ENCODE measurements at places on chromosomes 4 and X.

DNA sequence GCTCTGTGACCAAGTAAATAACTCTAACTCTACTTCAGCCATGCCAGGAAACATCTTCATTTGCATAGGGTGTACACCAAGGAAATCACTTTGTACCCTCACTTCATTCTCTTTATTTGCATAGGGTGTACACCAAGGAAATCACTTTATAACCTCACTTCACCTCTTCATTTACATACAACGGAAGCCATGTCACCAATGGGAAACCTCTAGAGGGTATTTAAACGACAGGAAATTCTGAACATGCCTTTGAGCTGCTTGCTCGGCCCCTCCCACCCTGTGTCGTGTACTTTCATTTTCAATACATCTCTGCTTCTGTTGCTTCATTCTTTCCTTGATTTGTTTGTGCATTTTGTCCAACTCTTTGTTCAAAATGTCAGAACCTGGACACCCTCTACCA is 848.1 kb upstream of the FRG1 start:
- H3K36me3 ChIP-seq = no peaks in the 10 kb centered on the region
- H3K4me3 ChIP-seq = no peak overlapping the region
- no peak for DNase-seq

GRCh38 chrX:72046447-72046846 is 85.3 kb downstream of the RTL5 start:
- peaks cover 10% of the 10 kb centered on the region for H3K4me1 ChIP-seq
- no peaks in the 10 kb centered on the region for H3K36me3 ChIP-seq
- no peak for DNase-seq
- H3K27ac ChIP-seq = peak overlapping the region; percentile 11
- no peaks in the 10 kb centered on the region for H3K27me3 ChIP-seq

DNA sequence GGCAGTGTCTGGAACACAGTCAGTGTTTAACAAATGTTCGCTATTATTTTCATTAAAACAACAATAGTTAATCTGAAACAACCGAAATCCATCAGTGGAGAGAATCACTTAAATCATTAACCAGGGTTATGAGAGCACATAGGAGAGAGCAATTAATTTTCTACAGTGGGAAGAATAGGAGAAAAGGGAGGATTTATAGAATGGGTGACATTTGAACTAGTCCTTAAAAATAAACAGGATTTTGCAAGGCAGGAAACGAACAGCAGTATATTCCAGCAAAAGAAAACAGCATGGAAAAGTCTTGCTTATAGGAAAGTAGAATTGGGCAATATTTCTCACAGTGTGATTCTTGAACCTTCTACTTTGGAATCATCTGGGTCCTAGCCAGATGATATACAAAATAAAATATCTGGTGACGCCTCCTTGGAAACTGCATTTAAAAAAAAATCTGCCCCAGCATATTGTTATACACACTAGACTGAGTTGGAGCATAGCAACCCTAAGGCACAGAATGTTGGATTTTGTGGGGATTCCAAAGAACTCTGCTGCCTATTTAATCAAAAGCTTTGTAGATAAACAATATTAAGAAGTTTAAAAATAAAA is 56.1 kb downstream of the INTS12 start:
- H3K27ac ChIP-seq = no peak overlapping the region
- no peak overlapping the region for H3K4me3 ChIP-seq
- no peaks in the 10 kb centered on the region for H3K27me3 ChIP-seq

DNA sequence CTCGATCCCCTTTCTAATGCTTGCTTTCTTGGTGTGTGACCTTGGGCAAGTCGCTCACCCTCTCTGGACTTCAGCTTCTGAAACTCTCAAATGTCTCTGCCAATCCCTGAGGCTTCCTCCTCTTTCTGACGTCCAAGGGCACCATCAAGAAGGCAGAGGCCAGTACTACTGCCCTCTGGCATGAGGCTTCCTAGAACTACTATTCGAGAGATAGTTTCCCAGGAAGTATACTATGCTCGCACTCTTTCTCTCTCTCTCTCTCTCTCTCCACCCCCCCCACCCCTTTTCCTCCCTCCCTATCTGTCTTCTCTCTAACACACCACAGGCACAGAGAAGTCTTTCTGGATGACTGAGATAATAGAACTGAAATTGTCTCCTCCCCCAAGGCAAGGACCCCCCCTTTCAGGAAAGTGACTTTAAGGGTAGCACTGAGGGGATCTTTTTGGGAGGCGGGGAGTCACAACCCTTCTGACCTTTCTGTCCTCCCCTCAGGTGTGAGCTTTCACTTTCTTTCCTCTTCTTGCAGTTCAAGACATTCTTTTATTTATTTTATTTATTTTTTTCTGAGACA is 20.0 kb upstream of the BCOR start:
- no peaks in the 10 kb centered on the region for H3K4me1 ChIP-seq
- no peak overlapping the region for H3K27ac ChIP-seq
- H3K27me3 ChIP-seq = no peaks in the 10 kb centered on the region

DNA sequence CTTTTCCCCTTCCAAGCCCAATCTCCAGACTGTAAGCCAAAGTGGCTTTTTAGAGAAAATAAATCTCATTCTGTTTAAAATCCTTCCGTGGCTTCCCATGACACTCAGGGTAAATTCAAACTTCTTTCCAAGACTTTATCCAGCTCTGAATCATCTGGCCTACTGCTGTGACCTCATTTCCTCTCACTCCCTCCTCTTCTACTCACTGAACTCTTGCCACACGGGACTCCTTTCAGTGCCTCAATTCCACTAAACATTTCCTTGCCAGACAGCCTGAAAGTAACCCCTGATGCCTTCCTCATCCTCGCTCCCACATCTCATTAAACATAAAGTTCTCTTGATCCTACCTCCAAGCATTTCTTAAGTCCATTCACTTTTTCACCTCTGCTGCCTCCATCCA is 27.8 kb upstream of the RNF128 start:
- DNase-seq = no peak
- H3K27ac ChIP-seq = no peak overlapping the region
- no peaks in the 10 kb centered on the region for H3K27me3 ChIP-seq
- H3K4me3 ChIP-seq = no peak overlapping the region
- H3K4me1 ChIP-seq = no peaks in the 10 kb centered on the region

GRCh38 chr4:113840861-113841260 is 79.3 kb upstream of the CAMK2D start:
- no peak for DNase-seq
- H3K4me1 ChIP-seq = no peaks in the 10 kb centered on the region
- H3K27ac ChIP-seq = no peak overlapping the region
- no peaks in the 10 kb centered on the region for H3K36me3 ChIP-seq
- no peaks in the 10 kb centered on the region for H3K27me3 ChIP-seq
- no peak overlapping the region for H3K4me3 ChIP-seq

- H3K27me3 ChIP-seq = no peaks in the 10 kb centered on the region
- H3K36me3 ChIP-seq = no peaks in the 10 kb centered on the region
- H3K27ac ChIP-seq = no peak overlapping the region
- H3K4me3 ChIP-seq = no peak overlapping the region
- H3K4me1 ChIP-seq = no peaks in the 10 kb centered on the region
- DNase-seq = no peak
Observed at GRCh38 chr4:138659037-138659811, 356.4 kb upstream of the NOCT start.

GRCh38 chr4:79987401-79987800 is 85.6 kb downstream of the ANTXR2 start:
- no peak for DNase-seq
- H3K27me3 ChIP-seq = no peaks in the 10 kb centered on the region
- no peaks in the 10 kb centered on the region for H3K36me3 ChIP-seq
- H3K27ac ChIP-seq = no peak overlapping the region

GRCh38 chrX:129665916-129666644 is 11.3 kb upstream of the APLN start:
- H3K4me1 ChIP-seq = no peaks in the 10 kb centered on the region
- no peak overlapping the region for H3K27ac ChIP-seq
- H3K4me3 ChIP-seq = no peak overlapping the region
- H3K36me3 ChIP-seq = no peaks in the 10 kb centered on the region
- H3K27me3 ChIP-seq = no peaks in the 10 kb centered on the region
- no peak for DNase-seq

GRCh38 chrX:74340051-74340450 is 36.1 kb downstream of the ZCCHC13 start:
- H3K4me3 ChIP-seq = no peak overlapping the region
- no peaks in the 10 kb centered on the region for H3K4me1 ChIP-seq
- H3K36me3 ChIP-seq = no peaks in the 10 kb centered on the region
- H3K27ac ChIP-seq = no peak overlapping the region

- H3K27ac ChIP-seq = no peak overlapping the region
- no peaks in the 10 kb centered on the region for H3K27me3 ChIP-seq
- DNase-seq = no peak
- no peaks in the 10 kb centered on the region for H3K4me1 ChIP-seq
- no peaks in the 10 kb centered on the region for H3K36me3 ChIP-seq
Observed at GRCh38 chrX:45664727-45665290, 464.1 kb upstream of the DIPK2B start.

DNA sequence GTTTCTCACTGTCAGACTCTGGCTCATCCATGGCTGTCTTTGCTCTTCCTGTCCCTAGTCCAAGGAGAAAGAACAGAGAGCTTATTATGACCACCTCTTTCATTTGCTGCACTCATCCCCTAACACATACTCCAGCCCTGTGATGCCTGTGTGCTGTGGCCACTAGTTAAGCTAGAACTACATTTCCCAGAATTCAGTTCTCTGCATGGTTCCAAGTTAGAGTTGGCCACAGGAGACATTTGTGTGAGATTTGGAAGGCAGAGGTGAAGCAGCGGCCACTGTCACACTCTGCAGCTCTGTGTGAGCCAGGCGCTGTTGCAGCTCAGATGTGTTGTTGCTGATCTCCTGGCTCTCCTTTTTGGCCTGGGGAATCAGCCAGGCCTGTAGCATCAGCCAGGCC is 188.2 kb upstream of the ATP6AP2 start:
- H3K4me3 ChIP-seq = no peak overlapping the region
- H3K27me3 ChIP-seq = no peaks in the 10 kb centered on the region
- no peak for DNase-seq
- H3K4me1 ChIP-seq = no peaks in the 10 kb centered on the region
- H3K27ac ChIP-seq = no peak overlapping the region
- no peaks in the 10 kb centered on the region for H3K36me3 ChIP-seq

GRCh38 chrX:46865281-46865680 is 28.4 kb downstream of the RP2 start:
- H3K4me3 ChIP-seq = no peak overlapping the region
- H3K36me3 ChIP-seq = no peaks in the 10 kb centered on the region
- no peak for DNase-seq
- no peak overlapping the region for H3K27ac ChIP-seq

DNA sequence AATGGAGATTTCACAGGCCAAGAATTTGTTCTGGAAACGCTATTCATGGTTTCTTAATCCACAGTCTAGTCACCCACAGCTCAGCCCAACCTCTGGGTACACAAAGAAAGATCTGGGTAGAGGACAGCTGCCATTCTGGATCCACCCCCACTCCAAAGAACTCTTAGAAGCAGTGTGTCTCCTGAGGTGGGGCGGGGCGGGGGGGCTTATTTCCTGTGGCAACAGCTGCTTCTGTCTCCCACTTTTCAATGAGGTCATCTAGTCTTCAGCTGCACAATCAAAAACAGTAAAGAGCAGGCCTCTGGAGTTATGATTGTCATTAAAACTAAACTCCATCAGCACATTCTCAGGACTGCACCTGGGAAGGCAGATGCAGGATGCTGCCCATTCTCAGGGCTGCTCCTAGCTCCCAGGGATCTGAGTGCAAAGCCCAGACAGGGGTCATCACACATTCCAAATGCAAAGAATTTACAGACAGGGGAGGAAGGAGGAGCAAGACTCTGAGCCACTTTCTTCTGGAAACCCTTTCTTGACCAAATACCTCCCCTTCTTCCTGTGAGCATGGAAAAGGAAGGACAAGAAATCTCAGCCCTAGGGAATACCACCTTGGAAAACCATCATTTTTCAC is 207.3 kb downstream of the HS6ST2 start:
- H3K27me3 ChIP-seq = no peaks in the 10 kb centered on the region
- DNase-seq = no peak

DNA sequence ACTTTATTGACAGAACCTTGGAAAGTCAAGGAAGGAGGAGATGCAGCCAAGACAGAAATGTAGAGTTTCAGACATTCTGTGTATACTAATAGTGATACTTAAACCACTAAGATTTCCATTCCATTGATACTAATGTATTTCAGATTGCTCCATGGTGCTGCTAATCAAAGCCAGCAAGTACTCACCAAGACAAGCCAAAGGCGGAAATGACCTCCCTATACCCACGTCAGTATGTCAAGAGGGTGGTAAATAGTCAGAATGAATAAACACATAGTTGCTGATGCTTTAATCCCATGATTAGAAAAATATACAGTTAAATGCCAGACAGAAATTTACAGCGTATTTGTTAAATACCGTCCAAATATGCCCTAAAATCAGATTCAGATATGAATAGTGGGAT is 417.8 kb upstream of the INTU start:
- no peaks in the 10 kb centered on the region for H3K4me1 ChIP-seq
- H3K27ac ChIP-seq = no peak overlapping the region
- no peaks in the 10 kb centered on the region for H3K36me3 ChIP-seq
- H3K27me3 ChIP-seq = no peaks in the 10 kb centered on the region
- no peak overlapping the region for H3K4me3 ChIP-seq

DNA sequence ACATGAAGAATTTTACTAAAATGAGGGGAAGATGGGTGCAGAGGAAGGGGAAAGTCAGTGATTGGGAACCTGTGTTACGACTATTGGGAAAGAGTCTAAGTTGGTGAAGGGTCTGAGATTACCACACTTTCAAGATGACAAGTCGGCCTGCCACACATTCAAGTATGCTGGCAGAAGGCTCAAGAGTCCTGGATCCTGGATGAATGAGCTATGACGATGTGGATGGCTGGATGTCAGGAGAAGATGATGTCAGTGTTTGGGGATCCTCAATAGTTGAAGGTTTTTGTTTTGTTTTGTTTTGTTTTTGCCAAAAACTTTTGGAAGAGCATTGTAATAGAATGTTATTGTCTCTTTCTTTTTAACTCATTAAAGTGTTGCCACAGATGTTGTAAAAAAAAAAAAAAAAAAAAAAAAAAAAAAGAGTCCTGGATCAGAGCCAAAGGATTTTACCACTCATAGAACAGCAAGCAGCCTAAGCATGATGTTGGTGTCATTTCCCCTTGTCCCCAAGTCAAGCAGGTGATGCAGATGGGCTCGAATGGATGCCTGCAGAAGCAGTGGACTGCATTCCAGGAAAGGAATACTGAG is 120.6 kb downstream of the REELD1 start:
- H3K27ac ChIP-seq = no peak overlapping the region
- peaks cover 26% of the 10 kb centered on the region for H3K4me1 ChIP-seq
- no peak for DNase-seq
- no peak overlapping the region for H3K4me3 ChIP-seq
- no peaks in the 10 kb centered on the region for H3K36me3 ChIP-seq

- H3K27me3 ChIP-seq = no peaks in the 10 kb centered on the region
- DNase-seq = no peak
- peaks cover 7% of the 10 kb centered on the region for H3K4me1 ChIP-seq
Observed at GRCh38 chr4:144356941-144357381, 216.4 kb upstream of the GYPA start.

DNA sequence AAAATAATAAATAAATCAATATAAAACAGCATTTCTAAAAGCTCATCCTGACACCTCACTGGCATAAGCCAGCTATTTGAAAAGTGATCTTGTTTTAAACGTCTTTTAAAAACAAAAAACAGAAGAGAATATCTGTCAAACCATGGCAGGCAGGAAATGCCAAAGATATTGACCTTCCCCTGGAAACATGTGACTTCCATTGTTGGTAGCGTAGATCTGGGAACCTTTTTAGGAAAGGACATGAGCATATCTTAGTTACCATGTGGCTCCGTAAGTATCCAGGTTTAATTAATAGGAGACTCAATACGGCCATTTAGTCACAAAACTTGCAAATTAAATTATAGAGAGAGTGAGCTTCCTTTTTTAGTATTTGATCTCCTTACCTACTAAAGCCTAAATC is 83.0 kb upstream of the KLHL4 start:
- no peaks in the 10 kb centered on the region for H3K4me1 ChIP-seq
- H3K27me3 ChIP-seq = no peaks in the 10 kb centered on the region
- no peak for DNase-seq
- H3K27ac ChIP-seq = no peak overlapping the region
- no peak overlapping the region for H3K4me3 ChIP-seq
